ENCODE measurements at places on chromosomes 1 and 21. TPM values are rescaled to one million over a fixed set of nuclear protein-coding genes. Genes with fewer than 3 reads are reported as not detected.
A peak's percentile ranks its signal among the peaks of the same experiment; 100 is the strongest.

The COG2 gene
- 28.1 TPM for total RNA-seq

DNA sequence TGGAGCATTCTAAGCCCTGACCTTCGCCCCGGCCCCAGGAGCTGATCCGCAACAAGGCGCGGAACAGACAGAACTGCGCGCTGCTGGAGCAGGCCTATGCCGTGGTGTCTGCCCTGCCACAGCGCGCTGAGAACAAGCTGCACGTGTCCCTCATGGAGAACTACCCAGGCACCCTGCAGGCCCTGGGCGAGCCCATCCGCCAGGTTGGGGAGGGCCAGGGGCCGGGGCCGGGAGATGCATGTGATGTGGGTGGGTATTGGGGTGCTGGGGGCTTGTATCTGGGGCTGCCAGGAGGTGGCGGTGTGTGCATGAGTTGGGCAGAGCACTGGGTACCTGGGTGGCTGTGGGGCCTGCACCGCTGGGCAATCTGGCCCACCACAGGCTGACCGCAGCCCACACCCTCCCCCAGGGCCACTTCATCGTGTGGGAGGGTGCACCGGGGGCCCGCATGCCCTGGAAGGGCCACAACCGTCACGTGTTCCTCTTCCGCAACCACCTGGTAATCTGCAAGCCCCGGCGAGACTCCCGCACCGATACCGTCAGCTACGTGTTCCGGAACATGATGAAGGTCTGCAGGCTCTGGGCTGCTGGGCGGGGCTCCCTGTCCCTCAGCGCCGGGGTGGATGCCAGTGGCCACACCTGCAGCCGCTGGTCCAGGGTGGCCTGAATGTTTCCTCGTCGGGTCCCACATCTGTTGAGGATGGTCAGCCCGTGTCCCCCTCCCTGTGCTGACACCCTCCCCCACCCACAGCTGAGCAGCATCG is 65.8 kb downstream of the TRIM11 start:
- DNase-seq, result peak; percentile 64

- no peak for DNase-seq
Measured at GRCh38 chr1:115288591-115289198, 49.4 kb downstream of the NGF start.

GRCh38 chr21:42509244-42509643 is 4.4 kb upstream of the SLC37A1 start:
- no peak for DNase-seq

The LCE2B gene
- not detected for total RNA-seq

GRCh38 chr21:44817914-44818639 is at the start of gene SUMO3:
SUMO3 (minus strand) TSS chr21:44818062; CDS start chr21:44817968, 94 bp downstream.
- DNase-seq, result peak; percentile 89

DNA sequence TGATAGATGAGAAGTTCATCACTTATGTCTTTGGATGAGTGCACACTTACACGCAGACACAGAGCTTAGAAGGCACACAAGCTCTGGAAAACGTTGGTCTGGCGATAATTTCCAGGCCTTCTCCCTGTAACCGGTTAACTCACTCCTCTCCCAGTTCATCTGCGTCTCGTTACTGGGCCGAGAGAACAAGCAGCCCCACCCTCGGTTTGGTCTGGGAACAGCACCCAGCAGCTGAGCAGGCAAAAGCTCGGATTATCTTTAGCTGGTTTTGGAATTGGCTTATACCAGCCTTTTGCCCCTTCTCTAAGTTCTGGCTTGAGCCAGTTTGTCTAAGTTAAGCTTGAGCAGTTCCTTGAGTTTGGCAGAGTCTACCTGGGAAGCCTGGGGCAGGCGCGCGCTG is 27.3 kb upstream of the COL6A1 start:
- DNase-seq, result peak; percentile 62

- DNase-seq, result no peak
Measured at GRCh38 chr1:5856246-5856815, 135.9 kb downstream of the NPHP4 start.

GRCh38 chr1:1161683-1162079 is 12.0 kb upstream of the TTLL10 start:
- DNase-seq, result no peak

The AMIGO1 gene
- 18.3 TPM for total RNA-seq

The PLCH2 gene
- total RNA-seq, result 0.46 TPM

- no peak for DNase-seq
Measured at GRCh38 chr1:87632232-87632631, 303.6 kb downstream of the LMO4 start.

GRCh38 chr1:212132025-212132424 is 96.5 kb downstream of the DTL start:
- no peak for DNase-seq

DNA sequence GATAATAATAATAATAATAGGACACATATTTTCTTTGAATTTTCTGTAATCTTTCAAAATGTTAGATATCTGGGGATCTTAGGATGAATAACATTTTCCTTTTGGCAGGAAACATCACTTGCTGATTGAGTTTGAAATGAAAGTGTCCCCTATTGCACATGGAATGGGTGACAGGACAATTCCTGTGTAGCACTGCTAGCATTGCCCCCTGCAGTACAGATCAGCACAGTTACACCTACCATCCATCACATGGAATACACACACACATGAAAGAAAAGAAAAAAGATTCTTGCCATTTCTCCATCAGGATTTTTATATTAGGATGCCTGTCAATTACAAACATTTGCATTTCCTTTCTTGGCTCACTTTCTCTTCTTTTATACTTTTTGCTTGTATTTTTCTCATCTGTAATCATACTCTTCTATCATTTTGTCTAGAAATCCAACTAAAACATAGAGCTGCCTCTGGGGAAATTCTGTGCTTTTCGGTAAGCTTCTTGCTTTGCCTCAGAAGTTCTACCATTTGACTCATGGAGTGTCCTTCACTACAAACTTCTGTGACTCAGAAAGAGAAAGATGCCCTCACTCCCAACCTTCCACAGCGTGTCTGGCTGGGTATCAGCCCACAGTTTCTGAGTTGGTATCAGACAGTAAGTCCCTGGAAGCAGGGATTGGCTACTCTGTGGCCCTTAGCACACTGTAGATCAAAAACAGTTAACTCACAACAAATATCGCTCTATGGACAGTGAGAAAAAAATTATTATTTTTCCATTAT is 641.2 kb downstream of the PTPRC start:
- no peak for DNase-seq

The NUDT4B gene
- total RNA-seq, result 0.49 TPM

The RIIAD1 gene
- 7.7 TPM for total RNA-seq

- peak; percentile 73 for DNase-seq
Measured at GRCh38 chr21:20971296-20971921, 26.8 kb upstream of the NCAM2 start.

- DNase-seq, result no peak
Measured at GRCh38 chr1:30295674-30296073, 427.7 kb downstream of the MATN1 start.

- DNase-seq, result peak; percentile 81
Measured at GRCh38 chr1:113929750-113930498, 800 bp downstream of the HIPK1 start.

The DCDC2B gene
- not detected for total RNA-seq

- no peak for DNase-seq
Measured at GRCh38 chr1:29062157-29062942, 61.4 kb downstream of the TMEM200B start.

The IPP gene
- total RNA-seq, result 11.6 TPM

DNA sequence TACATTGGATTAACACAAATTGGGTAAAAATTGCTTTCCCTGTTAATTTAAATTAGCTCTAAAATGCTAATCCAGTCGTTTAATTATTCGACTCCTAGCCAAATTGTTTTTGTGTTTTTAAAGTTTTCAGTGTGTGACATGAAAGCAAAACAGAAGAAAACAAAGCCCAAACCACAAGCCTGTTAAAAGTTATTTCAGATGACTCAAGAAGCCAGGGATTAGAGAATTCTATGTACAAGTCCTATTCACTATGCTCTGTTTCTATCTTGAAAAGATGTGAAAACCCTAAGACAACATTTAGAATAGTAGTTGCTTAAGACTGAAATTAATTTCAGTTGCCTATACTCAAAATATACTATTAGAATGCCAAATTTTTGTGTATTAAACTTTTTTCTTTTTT is 294.8 kb upstream of the ADAMTS5 start:
- DNase-seq, result no peak

GRCh38 chr1:99465176-99465900 is 180.6 kb upstream of the PALMD start:
- DNase-seq, result no peak

GRCh38 chr1:10594595-10595223 is 120.0 kb downstream of the PEX14 start:
- DNase-seq, result no peak

The PTPRC gene
- 9.7 TPM for total RNA-seq

DNA sequence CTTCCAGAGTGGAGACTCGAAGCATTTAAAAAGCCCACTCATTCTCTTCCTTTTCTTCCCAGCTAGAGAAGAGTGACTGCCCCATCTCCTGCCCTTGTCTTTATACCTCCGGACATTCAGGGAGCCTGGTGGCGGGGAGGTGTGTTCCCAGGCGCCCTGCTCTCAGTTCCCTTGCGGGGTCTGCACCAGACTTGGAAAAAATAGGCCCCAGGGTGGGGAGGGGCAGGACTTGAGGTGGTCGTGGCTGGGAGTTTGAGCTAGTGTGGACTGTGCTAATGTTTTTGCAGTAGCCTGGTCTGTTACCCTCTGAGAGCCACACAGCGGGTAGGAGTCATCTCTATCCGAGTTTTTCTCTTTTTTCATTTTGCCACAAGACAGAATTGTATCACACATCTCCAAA is 139.1 kb downstream of the PEX14 start:
- no peak for DNase-seq

The CR1L gene
- not detected for total RNA-seq

The C21orf58 gene
- total RNA-seq, result 1.2 TPM

- no peak for DNase-seq
Measured at GRCh38 chr1:175562452-175562851, 180.9 kb downstream of the TNR start.
